ENCODE measurements at places on chromosomes 4 and X.

DNA sequence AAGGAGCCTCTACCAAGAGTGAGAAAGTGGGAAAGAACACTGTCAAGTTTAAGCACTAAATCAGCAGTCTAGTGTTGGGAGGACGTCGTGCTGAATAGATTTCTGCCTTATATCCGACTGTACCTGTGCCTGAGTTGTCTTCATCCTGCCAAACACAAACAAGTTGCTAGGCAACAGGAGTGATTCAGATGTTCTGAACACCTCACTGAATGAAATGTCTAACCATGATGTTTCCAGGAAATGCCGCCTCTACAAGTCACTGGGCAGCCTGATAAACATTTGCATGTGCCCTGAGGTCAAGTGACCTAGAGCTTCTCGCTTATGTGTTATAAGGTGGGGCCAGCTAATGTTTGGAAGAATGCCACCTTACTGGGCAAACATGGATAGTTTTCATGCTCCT is 37.9 kb downstream of the SGMS2 start:
- DNase-seq = no peak

DNA sequence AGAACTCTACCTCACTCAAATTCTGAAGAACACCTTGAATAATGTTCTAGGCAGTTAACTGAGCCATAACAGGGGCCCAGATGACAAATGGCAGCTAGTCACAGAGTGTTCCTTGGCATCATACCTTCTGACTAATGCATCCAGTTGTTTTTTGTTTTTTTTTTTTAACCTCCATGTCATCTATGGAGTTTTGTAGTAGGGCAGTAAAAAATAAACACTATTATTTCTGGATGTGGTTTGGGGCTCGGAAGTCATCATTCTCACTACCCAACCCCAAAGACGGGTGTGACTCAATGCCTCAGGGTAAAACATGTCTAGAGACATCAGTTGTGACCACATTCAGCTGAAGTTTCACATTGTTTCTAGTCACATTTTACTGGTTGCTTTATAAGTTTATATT is 31.2 kb upstream of the MCF2 start:
- no peak for DNase-seq

GRCh38 chrX:137418086-137418485 is 147.8 kb upstream of the ZIC3 start:
- no peak for DNase-seq

DNA sequence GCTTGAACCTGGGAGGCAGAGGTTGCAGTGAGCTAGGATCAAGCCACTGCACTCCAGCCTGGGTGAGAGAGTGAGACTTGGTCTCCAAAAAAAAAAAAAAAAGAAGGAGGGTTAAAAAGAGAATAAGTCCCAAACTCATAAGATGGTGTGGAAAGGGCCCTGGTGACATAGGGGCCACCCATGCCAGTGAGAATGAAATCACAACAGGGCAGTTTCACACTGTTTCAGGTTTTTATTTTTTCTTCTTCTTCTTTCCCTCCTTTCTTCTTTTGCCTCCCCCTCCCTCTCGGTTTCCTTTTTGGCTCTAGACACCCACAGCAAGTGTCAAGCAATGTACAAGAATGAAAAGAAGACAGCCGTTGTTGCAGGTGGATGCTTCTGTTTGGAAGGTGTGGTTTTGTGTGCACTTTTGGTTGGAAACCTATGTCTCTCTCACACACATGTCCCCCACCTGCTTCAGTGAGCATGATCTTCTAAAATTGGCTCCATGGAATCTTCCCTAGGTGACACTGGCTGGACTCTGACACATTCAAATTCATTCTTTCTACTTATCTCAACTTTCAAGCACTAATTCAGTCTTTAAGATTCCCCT is 14.4 kb upstream of the TLR8 start:
- no peak for DNase-seq

DNA sequence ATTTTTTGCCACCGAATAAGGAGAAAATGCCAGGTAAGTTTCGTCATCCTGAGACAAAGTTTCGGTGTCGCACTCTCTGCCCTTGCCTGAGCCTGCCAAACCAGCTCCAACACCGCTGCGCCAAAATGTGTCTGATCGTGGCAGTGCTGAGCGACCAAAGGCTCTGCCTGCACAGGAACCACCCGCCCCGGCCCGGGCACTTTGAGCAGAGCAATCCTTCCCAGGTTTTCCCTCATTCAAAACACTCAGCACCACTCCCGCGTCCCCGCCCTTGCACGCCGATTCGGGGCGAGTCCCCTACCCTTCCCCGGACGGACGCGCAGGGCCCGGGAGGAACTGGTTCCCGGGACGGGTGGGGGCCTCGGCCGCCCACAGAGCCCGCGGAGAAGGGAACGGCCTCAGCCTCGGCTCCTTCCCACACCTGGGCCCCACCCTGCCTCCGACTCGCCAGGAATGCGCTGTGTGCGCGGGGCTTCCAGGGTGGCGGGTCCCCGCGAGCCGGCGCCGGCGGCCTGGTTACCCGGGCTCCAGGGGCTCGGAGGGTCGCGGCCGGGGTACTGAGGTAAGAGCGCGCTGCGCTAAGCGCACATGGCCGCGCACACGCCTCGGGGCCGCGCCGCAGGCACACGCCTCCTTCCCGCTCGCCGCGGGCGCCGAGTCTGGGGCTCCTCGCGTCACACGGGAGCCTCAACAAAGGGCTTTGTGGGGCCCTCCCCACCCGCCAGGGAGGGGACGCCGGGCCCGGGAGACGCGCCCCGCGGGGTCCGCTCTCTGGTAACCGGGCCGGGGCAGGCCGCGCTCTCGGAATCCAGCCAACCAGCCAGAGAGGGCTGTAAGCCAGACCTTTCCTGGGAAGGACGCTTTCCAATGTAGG is at the start of gene C4orf36:
TSS of gene C4orf36 (minus strand) at position 661 of the 874 bp plus-strand sequence. CDS start 902 bp downstream, outside the sequence.
- no peak for DNase-seq

- no peak for DNase-seq
These were observed 31.1 kb downstream of the TACC3 start for GRCh38 chr4:1752284-1753041.

DNA sequence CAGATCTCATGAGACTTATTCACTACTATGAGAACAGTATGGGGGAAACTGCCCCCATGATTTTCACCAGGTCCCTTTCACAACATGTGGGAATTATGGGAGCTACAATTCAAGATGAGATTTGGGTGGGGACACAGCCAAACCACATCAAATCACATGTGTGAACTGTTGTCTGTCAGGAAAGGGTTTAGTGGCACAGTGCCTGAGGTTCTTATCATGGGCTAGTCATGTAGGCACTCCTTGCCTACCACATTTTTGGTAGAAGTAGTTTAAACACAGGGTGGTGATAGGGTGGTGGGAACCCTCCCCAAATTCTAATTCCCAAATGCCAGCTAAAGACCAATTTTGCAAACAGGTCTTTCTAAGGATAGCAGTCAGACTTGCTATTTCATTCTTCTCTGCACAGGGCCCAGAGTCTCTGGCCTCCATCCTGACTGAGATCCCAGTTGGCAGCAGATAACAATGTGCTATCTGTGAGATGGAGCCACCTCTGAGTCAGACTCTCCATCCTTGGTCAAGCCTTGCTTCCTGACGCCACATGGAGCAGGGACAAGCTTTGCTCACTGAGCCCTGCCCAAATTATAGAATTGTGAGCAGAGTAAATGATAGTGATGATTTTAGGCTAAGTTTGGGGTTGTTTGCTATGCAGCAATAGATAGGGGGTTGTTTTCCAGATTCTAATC is 33.5 kb upstream of the SETD7 start:
- no peak for DNase-seq

DNA sequence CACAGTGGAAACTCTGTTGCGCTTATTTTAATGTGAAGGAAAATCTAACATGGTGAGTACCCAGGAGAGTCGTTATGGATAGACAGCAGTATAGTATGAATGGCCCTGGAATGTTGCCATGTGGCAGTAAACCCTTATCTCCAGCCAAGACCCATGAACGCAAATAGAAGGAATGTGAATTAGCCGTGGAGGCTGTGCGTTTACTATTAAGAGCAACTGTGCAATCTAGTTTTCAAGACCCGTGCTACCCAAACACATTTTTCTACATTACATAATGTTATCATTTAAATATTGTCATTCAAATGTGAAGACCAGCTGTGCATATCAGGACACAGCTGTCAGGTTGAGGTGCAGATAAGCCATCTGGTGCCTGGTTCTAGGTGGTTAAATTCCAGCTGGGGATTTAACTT is 13.3 kb upstream of the AGA start:
- DNase-seq = no peak

DNA sequence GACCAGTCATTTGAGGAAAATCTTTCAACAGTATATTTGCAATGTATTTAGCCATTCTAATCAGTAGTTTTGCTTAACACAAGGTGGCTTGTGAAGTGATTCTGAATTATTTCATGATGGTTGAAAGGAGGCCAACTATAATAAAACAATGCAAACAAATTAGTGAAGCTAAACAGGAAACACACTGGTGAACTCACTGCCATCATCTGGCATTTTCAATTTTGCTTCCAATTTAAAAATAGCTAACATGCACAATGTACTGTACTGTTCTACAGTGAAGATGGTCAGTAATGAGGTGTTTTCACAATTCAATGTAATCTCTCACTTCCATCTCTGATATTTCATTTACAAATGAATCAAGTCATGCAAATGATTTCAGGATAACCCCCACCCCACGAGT is 31.1 kb downstream of the PGRMC2 start:
- no peak for DNase-seq

DNA sequence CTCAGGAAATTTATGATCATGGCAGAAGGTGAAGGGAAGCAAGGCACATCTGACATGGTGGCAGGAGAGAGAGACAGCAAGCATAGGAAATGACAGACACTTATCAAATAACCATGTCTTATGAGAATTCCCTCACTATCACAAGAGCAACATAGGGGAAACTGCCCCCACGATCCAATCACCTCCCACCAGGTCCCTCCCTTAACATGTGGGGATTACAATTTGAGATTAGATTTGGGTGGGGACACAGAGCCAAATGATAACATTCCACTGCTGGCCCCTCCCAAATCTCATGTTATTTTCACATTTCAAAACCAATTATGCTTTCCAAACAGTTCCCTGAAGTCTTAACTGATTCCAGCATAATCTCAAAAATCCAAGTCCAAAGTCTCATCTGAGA is 8.2 kb upstream of the TMA16 start:
- DNase-seq = no peak

- DNase-seq = no peak
These were observed 144.7 kb downstream of the NAA11 start for GRCh38 chr4:79181190-79181589.

DNA sequence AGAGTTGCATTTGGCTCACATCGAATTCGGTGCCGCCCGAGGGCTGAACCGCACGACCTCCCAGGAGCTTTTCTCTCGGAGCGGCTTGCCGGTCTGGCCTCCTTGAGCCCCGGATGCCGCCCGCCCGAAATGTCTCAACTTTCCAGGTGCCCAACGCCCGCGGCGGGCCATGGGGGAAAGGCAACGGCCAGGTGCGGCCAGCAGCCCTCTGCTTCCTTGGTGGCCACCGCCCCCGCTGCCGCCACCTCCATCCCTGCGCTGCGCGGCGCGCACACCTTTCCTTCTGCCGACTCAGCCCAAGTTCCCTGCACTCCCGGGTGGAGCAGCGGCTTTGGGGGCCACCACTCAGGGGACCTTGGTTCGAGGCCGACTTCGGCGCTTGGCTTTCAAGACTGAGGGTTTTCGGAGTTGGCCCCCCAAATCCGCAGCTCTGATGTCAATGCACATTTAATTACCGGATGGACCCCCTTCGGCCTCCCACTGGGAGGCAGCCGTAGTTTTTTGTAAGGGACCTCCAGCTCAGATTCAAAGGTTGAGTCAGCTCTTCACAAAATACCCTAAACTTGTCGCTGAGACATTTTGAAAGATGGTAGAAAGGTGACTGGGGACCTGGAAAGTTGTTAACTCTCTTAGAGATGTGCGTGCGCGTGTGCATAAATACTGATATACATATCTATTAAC is 1.1 kb downstream of the AFF2 start:
- no peak for DNase-seq

- DNase-seq = peak; percentile 5
These were observed 722 bp downstream of the SLC10A7 start for GRCh38 chr4:146520896-146521540.

- no peak for DNase-seq
These were observed 11.9 kb upstream of the ADH7 start for GRCh38 chr4:99447079-99447478.

- no peak for DNase-seq
These were observed 479.5 kb downstream of the EPHA5 start for GRCh38 chr4:65190780-65191179.

- no peak for DNase-seq
These were observed 605 bp upstream of the CDKL2 start for GRCh38 chr4:75630937-75631329.

DNA sequence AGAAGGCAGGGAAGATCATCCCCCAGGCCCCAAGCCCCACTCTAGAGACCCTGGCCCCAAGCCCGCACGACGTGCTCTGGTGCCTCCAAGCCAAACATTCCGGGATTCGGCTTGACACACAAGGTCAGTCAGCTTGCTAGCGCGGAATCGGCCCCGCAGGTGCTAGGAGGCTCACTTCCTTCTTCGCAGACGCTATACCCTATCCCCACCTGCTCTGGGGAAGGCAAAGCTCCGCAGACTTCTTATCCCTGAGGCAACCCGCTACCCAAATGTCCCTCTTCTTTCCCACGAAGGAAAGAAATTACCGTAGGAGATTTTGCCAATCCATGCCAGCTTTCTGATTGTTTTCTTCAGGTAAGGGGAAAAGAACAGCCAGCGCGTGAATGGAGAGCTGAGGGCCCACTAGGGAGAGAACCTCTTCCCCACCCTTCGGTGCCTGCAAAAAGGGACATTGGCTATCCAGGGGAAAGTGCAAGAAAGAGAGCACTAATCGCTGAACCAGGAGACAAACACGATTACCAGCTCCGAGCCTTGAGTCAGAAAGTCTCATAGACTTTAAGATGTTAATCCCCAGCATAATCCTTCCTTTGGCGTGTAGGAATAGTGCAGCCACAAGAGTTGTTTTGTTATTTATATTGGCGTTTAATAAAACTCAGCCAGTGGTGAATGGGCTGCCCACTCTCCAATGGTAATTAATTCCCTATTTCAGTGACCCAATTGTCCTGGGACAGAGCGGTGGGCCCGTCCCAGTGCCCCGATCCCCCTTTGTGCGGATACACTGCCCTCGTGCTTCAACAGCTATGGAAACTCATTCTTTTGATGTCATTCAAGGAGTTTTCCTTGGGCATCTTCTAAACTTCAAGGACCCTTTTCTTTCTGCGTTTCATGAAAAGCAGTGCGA is 5.4 kb upstream of the NEUROG2 start:
- DNase-seq = no peak

GRCh38 chr4:16516796-16517439 is 290.6 kb upstream of the TAPT1 start:
- no peak for DNase-seq

DNA sequence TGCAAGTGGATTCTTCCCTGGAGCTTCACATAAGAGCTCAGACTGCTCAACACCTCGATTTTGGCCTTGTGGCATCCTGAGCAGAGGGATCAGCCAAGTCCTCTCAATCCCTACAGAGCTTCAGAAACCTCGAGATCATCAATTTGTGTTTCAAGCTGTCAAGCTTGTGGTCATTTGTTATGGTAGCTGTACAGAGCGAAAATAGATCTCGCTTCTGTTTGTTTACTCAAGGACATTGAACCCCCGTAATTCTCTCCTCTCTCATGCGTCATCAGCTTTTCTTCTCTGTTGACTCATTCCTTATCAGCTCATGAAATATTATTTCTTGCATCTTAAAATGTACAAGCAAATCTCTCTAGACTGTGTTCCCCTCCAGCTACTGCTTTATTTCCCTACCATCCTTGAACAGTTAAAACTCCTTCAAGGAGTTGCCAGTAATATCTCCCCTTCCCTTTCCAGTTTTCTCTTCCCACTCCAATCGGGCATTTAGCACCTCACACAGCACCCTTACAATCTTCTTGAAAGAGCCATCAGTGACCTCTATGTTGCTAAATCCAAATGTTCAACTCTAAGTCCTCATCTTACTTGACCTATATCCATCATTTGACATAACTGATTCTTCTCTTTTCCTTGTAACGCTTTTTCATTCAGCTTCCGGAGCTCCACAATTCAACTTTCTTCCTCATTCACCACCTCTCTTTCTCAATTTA is 106.2 kb upstream of the FAT1 start:
- no peak for DNase-seq

Data from CD4-positive, alpha-beta T cell (primary cell).